ENCODE measurements at places on chromosomes 12 and 14.

GRCh38 chr14:95611293-95611880 is 74.8 kb upstream of the TCL1B start:
- no peak for DNase-seq

DNA sequence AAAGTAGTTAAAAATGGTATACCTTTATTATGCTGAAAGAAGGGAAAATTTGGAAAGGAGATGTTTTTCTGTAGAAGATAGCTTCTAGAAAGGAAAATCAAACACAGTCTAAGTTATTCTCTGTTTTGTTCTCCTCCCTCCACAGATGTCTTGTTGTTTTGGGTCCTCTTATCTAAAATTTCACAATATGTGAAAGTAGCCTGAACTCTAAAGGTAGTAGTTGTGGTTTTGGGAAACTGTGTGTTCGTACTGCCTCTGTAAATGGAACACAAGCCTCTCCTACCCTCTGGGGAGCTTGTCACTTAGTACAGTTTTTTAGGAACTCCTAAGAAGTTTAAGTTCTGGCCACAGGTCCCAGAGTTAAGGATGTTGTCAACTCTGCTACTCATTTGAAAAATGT is 112.6 kb downstream of the CRADD start:
- DNase-seq = no peak

DNA sequence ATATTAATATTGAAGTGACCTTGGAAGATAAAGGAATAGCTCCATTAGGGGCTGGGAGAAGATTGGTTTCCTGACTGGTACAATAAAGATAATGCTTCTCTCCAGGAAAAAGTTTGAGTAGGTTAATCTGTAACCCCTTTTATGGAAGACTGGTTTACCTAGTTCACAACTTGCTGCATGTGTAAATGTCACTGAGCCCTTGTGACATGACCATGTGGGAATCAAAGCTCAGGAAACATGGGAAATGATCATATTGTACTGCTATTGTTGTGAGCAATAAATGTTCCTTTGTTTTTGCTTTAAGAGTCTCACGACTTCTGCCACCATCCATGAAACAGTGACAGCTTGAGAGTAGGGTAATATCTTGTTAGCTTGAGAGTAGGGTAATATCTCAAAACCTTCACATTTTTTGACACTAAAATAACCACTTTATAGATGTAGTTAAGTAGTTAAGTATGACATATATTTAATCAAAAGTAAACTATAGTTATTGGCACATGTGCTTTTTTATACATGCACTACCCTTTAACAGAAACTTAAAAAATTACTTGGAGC is 1338.6 kb downstream of the FSCB start:
- no peak for DNase-seq

DNA sequence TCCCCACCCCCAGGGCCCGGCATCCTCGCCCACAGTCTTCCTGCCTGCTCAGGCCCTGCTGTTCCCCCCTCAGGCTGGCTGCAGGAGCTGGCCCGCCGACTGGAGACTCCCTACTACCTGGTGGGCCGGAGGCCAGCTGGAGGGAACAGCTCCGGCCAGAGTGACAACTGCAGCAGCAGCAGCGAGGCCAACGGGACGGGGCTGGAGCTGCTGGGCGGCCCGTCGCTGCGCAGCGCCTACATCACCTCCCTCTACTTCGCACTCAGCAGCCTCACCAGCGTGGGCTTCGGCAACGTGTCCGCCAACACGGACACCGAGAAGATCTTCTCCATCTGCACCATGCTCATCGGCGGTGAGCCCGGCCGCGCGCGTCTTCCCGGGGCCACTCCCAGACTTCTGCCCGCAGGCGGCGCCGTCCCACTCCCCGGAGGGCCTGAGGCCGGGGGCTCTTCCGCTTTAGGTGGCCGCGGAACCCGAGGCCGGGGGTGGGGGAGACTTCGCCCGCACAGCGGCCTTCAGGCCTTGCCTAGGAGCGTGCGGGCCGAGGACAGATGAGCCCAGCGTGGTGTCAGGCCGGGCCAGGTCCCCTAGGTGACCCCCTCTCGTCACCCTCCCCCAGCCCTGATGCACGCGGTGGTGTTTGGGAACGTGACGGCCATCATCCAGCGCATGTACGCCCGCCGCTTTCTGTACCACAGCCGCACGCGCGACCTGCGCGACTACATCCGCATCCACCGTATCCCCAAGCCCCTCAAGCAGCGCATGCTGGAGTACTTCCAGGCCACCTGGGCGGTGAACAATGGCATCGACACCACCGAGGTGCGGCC is 10.2 kb downstream of the KCNH3 start:
- DNase-seq = no peak

DNA sequence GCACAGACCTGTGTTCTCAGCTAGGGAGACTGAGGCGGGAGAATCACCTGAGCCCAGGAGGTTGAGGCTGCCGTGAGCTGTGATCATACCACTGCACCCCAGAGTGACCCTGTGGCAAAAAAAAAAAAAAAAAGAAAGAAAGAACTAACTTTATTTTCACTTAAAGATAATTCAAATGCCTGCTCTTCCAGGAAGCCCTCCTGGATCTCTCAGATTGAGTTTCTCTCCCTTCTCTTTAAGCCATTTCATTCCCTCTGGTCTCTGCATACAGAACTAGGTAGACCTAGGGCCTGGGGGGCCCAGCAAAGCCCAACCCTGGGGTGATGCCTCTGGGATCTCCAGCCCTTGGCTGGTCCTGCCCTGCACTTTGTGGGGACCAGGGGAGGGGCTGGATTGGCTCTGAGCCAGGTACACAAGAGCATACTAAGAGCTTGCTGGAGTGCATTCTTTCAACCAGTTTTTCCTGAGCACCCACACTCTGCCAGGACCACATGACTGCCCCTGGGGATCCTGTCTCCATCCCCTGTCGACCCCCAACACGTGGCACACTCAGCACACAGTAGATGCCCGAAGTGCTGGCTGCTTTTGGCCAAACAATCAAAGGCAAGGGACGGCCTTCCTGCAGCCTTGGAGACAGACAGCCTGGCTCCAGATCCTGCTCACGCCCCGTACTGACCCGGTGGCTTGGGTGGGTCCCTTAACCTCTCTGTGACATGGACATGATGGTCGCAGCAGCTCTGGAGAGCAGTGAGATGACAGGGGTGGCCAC is 52.7 kb downstream of the CYP46A1 start:
- no peak for DNase-seq

DNA sequence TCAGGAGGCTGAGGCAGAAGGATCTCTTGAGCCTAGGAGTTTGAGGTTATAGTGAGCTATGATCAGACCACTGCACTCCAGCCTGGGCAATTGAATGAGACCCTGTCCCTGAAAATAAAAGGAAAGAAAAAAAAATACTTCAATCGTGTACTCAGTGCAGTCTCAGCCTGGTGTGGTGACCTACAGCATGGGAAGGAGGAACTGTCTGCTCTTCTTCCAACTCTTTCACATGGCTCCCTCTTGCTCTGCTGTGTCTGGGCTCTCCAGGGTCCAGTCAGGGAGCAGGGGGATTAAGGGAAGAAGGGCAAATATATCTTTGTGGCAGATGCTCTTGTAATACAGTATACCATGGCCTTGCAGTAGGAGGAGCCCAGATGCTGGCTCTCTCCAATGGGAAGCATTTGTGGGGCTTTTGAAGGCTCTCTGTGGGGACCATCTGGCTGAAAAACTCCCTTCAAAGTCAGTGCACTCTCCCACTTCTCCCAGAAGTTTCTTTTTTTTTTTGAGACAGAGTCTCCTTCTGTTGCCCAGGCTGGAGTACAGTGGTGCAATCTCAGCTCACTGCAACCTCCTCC is 76.6 kb upstream of the TMPO start:
- no peak for DNase-seq

- no peak for DNase-seq
These were observed 69.4 kb upstream of the PTPRQ start for GRCh38 chr12:80374615-80375014.

- no peak for DNase-seq
These were observed 71.9 kb upstream of the METAP2 start for GRCh38 chr12:95402096-95402495.

GRCh38 chr12:15404485-15404884 is 82.2 kb downstream of the PTPRO start:
- DNase-seq = no peak

DNA sequence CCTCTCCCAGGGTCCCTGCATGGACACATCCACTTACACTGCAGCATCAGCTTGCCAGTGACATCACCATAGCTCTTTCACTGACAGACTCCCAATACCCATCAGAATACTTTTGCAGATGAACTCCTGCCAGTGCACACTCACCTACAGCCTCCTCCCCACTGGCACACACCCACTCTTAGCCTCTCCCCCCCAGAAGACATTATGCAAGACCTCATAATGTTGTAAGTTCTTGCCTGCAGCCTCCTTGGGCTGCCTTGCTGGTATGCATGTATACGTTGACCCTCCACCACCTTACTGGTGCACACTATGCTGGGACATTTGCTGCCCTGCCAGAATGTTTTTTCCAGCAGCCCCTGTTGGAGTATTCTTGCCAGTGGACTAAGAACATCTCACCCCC is 324.2 kb downstream of the AEBP2 start:
- DNase-seq = no peak

All from stimulated activated CD8-positive, alpha-beta memory T cell treated with anti-CD3 and anti-CD28 coated beads, Interleukin-4, amount 100 ng/mL, for 1 hour (primary cell).